ENCODE measurements at places on chromosomes 3 and 15.

- DNase-seq: no peak
These were observed 44.5 kb downstream of the BCL2L10 start for GRCh38 chr15:52068004-52068615.

GRCh38 chr3:193872265-193872753 is 263.6 kb upstream of the HES1 start:
- no peak for DNase-seq

- DNase-seq: no peak
These were observed 55.9 kb upstream of the C3orf80 start for GRCh38 chr3:160169139-160169976.

DNA sequence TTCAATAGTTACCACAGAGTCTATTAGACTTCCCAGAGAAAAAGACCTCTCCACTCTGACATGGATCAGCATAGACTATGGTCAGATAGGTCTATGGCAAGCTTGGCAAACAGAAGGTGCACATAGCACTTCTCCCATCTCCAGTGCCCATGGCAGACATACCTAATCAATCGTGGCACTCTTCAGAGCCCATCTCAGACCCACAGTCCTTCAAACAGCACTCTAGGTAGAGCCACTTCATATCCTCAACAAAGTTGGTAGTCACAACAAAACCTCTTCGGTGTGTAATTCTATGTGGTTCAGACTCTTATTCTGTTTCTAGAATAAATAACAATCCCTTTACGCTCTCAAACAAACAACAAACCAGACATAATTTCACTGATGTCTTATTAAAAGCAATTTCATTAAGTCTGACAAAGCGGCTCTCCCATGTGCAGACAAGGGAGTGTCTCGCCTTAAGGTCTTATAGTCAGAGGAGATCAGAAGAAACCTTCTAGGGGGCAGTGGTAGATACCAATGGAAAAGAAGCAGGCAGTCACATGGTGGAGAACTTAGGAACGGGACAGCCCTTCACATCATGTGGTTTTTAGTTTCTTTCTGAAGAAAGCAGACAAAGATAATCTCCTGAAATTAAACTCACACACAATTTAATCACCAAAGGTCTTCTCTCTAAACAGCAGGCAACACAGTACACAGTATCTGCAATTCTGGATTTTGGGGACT is 483.4 kb downstream of the FOXP1 start:
- no peak for DNase-seq

- no peak for DNase-seq
These were observed 94.1 kb downstream of the VGLL4 start for GRCh38 chr3:11549580-11550140.

GRCh38 chr3:57951066-57951882 is 56.9 kb upstream of the FLNB start:
- DNase-seq: no peak

DNA sequence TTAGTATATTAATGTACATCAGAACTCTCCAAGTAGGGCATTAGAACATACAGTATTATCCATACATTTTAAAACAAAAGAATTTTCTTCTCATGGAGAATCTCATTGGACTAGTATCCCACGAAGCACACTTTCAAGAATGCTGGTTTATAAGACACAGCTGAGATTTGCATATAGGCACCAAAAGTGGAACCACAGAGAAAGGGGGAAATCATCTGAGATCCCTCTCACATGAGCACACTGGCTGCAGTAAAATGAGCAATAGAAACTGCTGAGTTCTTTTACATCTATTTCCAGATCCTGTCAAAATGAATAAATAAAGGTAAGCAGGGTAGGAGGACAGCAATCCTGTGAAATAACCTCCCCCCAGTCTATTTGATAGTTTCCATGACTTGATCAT is 665.3 kb downstream of the FHIT start:
- no peak for DNase-seq

DNA sequence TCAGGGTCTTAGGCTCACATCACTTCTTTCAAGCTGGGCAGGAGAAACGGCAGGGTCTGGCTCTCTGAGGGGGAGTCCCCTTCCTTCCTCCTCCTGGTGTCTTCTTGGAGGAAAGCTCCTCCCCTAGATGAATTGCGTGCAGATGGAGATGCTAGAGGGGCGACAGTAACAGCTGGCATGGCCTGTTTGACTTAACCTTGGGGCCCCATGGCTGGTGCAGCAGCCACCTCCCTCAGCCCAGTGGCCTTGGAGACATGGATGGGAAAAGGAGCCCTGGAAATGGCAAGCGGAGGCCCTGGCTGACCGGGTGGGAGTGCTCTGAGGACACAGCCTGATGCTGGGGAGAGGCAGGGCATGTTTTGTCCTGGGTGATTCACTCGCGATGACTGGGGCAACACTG is 20.2 kb downstream of the PAK6 start:
- no peak for DNase-seq

DNA sequence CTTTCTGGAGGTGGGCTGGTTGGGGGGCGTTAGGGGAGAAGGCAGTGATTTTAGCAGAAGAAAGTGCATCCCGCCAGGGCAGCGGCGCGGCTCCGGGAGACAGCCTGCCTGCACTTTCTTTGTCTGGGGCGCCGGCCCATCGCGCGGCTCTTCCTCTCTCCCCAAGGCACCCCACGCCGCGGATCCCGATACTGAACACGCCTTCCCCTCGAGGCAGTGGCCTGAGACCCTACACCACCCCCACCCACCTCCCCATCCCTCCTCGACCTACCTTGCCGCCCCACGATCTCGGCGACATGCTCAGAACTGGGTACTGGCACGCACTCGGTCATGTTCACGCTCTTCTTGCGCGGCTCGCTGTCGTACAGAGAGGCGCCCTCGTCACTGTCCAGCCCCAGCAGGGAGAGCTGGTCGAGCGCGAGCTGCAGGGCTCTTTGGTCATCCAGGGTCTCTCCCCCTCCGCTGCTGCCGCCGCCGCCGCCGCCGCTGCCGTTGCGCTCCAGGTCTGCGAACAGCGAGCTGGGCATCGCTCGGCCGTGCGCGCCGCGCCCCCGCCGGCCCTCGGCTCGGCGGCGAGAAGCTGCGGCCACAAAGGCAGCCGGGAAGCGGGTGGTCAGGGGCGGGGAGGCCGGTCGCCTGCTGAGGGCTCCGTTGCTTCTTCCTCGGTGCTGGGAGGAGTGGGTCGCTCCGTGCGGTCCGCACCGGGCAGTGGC is 483 bp downstream of the MEX3B start:
- no peak for DNase-seq

DNA sequence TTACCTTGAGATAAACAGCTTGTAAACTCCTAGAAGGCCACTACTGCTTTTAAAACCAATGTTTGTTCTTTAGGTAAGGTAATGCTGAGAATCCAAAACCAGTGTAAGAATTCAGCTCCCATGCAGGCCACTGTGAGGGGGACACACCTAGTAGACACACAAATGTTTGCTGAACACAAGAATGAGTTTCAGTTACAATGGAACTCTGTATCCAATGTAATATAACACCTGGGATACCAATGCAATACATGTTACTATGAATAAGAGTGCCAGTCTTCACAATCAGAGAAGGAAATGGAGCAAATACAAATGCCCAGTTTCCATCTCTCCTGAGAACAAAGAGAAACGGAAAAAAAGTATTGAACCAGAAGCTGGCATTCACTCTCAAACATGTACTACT is 65.9 kb downstream of the IGF2BP2 start:
- no peak for DNase-seq

DNA sequence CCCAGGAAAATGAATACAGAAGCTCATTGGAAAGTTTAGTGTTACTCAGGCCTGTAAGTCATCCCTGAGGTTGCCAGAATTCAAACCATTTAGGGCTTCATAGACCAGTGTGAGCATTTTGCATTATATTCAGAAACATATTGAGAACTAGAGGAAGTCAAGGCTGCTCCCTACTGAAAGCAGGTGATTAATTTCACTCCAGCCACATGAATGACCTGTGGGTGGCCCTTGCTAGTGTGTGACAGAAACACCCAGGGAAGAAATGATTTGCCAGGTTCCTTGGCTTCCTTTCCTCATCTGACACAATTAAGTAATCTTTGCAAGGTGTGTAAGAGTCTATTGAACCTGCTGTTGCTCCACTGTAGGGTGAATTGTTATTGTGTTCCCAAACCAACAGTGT is 61.8 kb downstream of the GAP43 start:
- no peak for DNase-seq

GRCh38 chr15:56038707-56039106 is 45.3 kb upstream of the NEDD4 start:
- no peak for DNase-seq

- DNase-seq: peak; percentile 66
These were observed 98.9 kb upstream of the TBC1D5 start for GRCh38 chr3:17841190-17841828.

DNA sequence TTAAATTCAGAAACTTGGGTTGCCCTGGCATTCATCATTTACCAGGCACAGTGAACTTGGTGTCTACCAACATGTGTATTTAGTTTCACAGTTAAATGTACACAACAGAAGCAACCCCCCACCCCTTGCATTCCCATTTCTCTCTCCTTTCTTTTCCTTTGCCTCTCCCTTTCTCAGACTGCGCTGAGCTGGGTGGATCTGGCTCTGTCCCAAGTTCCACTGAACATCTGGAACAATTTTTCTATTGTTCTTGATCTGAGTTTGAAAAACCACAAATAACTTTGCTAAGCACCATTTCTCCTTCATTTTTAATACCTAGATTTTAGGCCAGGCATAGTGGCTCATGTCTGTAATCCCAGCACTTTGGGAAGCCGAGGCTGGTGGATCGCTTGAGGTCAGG is 242.2 kb downstream of the ABHD5 start:
- no peak for DNase-seq

DNA sequence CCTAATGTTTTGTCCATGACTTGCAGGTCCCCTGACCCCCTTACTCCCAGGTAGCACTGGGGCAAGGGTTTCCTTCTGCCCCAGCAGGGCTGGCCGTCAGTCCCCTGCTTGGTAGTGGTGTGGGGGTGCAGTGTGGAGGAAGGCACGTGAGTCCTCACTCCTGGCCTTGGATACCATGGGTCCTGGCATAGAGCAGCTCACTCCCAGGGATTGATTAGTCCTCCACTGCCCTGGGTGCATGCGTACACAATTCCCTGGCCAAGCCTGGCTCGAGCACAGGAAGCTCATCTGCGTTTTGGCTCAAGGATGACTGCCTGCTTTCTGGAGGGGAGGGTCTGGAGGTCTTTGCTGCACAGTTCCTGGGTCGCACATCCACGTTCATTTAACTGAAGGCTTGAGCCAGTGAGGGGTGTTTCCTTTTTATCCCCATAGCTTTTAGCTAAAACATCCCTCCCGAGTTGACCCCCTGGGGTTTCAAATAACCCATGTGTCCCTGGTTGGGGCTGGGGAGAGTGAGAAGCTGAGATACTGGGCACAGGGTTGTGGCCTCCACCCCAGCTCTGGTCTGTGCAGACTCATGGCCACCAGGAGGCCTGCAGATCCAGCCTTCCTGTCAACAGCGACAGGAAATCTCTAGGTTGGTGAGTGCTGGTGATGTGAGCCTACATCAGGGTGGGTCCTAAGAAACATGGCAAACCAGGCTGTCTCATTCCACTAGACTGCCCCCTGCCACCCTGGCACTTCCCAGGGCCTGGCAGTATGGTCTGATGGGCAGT is 11.5 kb downstream of the HEMK1 start:
- DNase-seq: no peak

- no peak for DNase-seq
These were observed 12.3 kb upstream of the PGPEP1L start for GRCh38 chr15:99019558-99020540.

GRCh38 chr15:58378241-58379085 is 53.3 kb upstream of the LIPC start:
- no peak for DNase-seq

- DNase-seq: no peak
These were observed 267.2 kb downstream of the MFSD1 start for GRCh38 chr3:159069091-159069490.

GRCh38 chr15:71627604-71628003 is 182.8 kb upstream of the NR2E3 start:
- DNase-seq: no peak

DNA sequence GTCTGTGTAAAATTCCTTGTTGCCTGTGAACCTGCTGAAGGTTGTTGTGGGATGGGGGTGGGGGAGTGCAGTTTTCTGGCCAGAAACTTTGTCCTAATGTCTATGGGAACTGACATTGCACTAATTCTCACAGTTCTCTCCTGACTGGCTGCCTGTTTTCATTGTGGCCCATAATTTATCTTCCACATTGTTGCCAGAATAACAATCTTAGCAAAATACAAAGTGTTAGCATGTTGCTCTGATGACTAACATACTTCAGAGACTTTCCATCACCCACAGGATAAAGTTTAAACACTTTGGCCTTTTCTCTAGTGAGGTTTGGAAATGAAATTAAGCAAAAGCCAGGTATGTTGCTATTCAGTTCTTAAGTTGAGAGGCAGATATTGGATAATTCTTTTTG is 81.4 kb upstream of the TBC1D5 start:
- no peak for DNase-seq

- DNase-seq: no peak
These were observed 29.3 kb downstream of the PDIA5 start for GRCh38 chr3:123096126-123096525.

DNA sequence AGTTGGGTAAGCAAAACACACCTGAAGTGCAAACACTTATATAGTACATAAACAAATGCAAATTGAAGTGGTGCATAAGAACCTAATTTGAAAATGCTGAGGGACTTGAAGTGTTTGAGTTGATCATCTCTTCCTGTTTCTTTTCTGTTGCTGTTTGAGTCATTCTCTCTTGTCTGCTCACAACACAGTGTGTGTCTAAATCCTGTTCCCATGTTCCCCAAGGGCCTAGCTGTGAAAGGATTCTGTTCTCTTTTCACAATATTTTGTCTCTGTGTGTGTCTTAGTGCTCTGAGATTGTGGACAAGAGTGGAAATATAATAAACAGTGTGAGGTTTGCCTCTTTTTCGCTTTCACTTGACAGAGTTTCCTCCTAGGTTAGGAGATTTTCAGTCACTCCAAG is 6.1 kb downstream of the CD96 start:
- DNase-seq: no peak

DNA sequence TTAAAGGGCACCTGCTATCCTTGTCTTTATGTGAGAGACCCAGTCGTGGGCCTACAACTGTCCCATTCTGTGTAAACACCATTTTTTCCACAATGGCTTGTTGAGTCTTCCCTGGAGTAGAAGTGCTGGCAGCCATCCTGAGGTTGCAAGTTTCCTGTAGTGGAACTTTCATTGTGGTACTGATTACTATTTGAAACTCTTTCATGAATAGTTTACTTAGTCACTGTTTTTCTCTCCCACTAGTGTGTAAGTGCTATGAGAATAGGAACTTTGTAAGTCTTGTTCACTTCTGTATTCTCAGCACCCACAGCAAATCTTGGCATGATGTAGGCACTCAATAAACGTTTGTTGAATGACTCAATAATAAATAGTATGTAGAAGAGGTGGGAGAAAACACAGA is 48.6 kb downstream of the RARB start:
- no peak for DNase-seq

GRCh38 chr15:60718661-60719069 is 239.7 kb upstream of the ICE2 start:
- DNase-seq: no peak

- DNase-seq: no peak
These were observed 13.1 kb upstream of the ALCAM start for GRCh38 chr3:105353485-105354161.

GRCh38 chr3:25246913-25247312 is 181.2 kb upstream of the RARB start:
- no peak for DNase-seq

- no peak for DNase-seq
These were observed 135.6 kb downstream of the TPRA1 start for GRCh38 chr3:127454968-127455367.

All from stimulated activated CD8-positive, alpha-beta memory T cell treated with anti-CD3 and anti-CD28 coated beads, Interleukin-4, amount 100 ng/mL, for 24 hours (primary cell).